ENCODE measurements at places on chromosomes 7 and 10. TPM values are rescaled to one million over a fixed set of nuclear protein-coding genes. Genes with fewer than 3 reads are reported as not detected.

PLEKHS1 gene
- not detected for total RNA-seq

NPFFR1 gene
- not detected for total RNA-seq

C10orf67 gene
- not detected for total RNA-seq

PCDH15 gene
- total RNA-seq, result 0.86 TPM

SKIDA1 gene
- total RNA-seq, result 6.6 TPM

DYDC2 gene
- 5.3 TPM for total RNA-seq

SLC4A2 gene
- 265 TPM for total RNA-seq

DKK1 gene
- total RNA-seq, result 28.9 TPM

PIP gene
- total RNA-seq, result not detected

STAG3 gene
- total RNA-seq, result 2.1 TPM

SPDYE8 gene
- not detected for total RNA-seq

LLCFC1 gene
- total RNA-seq, result not detected

CHAT gene
- total RNA-seq, result not detected

CALHM1 gene
- total RNA-seq, result not detected

CUEDC2 gene
- 51.7 TPM for total RNA-seq

LAMB1 gene
- total RNA-seq, result 219 TPM

GFRA1 gene
- 1.7 TPM for total RNA-seq

RADIL gene
- 27.0 TPM for total RNA-seq

KCP gene
- total RNA-seq, result 23.5 TPM

UCN3 gene
- not detected for total RNA-seq

ASIC3 gene
- total RNA-seq, result 2.2 TPM
